Peyer's patch (tissue), 4 donors: ENCODE measurements at places on chromosomes 12 and 14.

- no peak for DNase-seq
Measured at GRCh38 chr12:49678711-49679110, 28.5 kb downstream of the FMNL3 start.

DNA sequence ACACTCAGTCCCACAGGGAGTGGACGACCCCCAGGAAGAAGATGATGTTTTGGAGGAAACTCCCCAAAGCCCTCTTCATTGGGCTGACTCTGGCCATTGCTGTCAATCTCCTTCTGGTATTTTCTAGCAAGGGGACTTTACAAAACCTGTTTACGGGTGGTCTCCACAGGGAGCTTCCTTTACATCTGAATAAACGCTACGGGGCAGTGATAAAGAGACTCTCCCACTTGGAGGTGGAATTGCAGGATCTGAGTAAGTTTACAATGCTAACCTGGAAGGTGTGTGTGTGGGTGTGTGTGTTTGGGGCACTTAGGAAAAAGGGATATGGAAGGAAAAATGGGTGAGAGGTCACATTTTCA lies 416 bp downstream of the GALNT8 start:
- no peak for DNase-seq

DNA sequence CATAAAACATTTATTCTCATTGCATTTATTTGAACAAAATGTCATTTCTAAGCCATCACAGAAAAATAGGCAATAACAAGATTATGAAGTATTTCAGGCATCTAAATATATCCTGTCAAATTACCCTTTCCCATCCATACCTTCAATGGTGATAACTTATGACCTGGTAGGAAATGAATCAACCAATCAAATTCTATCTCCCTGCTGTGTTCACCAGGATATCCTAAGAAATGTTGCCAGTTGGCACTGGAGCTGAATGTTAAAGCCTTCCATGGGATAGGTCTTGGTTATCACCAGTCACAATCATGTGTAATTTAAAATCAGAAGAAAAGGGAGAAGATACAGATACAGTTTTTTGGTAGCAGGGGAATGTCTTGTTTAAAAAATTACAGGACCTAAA lies 23.7 kb downstream of the BMP4 start:
- DNase-seq: no peak

GRCh38 chr12:31900271-31900670 lies 58.9 kb upstream of the RESF1 start:
- DNase-seq: no peak

GRCh38 chr12:30859226-30859625 lies 67.3 kb upstream of the TSPAN11 start:
- DNase-seq: no peak

- DNase-seq: no peak
Measured at GRCh38 chr14:105929327-105930081, 403.1 kb downstream of the TMEM121 start.

DNA sequence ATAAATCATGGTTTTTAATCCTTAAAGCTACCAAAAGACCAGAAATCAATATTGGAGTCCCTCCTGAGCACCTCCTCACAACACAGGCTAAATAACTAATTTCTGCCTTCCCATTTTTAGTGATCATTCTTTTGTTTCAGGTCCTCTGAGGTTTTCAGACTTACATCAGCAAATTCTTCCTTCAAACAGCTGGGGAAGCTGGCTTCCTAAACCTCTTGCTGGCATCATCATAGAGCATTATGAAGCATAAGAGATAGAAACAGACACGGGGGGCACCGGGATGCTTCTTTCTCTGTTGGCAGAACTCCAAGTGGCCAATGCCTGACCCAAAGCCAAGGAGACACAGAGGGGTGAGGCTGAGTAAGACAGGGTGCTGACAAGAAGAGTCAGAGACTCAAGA lies 47.9 kb upstream of the DBX2 start:
- no peak for DNase-seq

- DNase-seq: no peak
Measured at GRCh38 chr14:87643005-87643404, 350.0 kb downstream of the GALC start.

GRCh38 chr12:5429741-5430557 lies 2.0 kb upstream of the NTF3 start:
- no peak for DNase-seq
